Breast epithelium (tissue), 4 donors: ENCODE measurements at places on chromosomes 5 and 9.

DNA sequence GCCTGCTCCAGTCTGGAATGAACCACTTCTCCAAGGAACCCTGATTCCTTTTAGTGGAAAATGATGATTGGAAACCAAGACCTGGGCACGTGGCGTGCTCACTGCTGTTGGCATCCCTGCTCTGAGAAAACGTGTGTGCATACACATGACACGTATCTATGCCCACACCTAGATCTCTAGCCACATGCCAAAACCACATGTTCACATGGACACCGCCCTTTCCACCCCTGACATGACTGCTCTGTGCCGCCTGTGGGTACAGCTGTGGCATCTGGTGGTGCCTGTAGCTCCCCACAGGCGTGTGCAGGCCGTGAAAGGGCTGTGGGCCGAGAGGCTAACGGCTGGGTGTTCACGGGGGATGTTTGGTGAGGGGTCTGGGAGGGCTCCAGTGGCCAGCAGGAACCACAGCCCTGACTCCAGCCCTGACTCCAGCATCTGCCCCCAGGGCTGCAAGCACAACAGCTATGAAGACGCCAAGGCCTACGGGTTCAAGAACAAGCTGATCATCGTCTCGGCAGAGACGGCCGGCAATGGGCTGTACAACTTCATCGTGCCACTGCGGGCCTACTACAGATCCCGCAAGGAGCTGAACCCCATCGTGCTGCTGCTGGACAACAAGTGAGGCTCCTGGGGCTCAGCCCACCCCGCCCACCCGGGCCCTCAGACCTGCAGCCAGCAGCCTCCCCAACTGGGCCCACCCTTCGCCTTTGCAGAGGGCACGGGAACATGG, 75.1 kb downstream of the KCNT1 start:
- no peak for DNase-seq

DNA sequence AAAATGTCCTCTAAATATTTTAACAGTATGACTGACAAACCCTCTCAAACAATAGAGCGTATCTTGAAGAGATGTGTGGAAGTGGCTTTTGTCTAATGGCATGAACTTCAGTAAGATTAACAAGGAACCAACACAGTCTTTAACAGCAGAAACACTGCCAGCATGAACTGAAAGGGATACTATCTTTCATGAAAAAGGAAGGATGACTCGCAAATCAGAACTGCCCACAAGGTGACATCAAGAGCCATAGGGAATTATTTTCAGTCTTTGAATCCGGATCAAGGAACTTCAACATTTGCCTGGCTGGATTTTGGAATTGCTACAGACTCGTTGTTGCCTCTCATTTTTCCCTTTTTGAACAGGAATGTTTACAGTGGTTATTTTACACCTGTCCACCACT, 5.1 kb upstream of the HEXB start:
- no peak for DNase-seq

GRCh38 chr5:68148096-68148495, 67.5 kb upstream of the PIK3R1 start:
- no peak for DNase-seq

DNA sequence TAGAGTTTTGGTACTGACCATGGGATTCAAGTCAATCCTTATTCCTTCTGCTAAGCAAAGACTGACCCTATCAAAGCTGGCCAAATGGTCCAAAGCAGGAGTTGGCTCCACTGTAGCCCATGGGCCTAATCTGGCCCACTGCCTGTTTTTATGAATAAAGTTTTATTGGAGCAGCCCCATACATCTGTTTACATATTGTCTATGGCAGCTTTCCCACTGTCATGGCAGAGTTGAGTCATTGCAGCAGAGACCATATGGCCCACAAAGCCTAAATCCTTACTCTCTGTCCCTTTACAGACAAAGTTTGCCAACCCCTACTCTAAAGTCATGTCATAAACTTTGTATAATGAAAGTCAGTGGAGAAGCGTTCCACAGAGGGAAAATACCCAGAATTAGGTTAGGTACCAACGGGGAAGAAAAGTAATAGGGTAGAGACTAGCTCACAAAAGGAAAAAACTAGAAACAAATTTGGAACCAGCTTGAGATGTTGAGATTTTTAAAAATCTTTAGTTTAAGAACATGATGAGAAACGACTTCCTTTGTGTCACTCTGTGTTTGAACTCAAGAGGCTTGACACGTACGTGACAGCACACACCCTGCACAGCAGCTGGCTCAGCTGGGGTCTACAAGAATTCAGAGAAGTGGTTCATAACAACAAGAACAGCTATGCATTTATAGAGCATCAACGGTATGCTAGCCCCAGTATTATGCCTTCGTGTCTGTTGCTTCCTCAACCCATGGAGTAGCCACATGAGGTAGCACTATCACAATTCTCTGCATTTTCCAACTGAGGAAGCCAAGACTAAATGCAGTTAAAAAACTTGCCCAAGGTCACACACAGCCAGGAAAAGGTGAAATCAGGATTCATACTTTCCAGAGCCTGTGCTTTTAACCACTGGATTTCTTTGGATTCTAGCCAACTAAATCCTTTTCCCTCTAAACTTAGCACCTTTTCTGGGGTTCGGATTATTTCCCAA, 198.9 kb upstream of the WWC1 start:
- DNase-seq, result no peak

GRCh38 chr5:7436521-7436920, 40.6 kb downstream of the ADCY2 start:
- DNase-seq, result no peak

DNA sequence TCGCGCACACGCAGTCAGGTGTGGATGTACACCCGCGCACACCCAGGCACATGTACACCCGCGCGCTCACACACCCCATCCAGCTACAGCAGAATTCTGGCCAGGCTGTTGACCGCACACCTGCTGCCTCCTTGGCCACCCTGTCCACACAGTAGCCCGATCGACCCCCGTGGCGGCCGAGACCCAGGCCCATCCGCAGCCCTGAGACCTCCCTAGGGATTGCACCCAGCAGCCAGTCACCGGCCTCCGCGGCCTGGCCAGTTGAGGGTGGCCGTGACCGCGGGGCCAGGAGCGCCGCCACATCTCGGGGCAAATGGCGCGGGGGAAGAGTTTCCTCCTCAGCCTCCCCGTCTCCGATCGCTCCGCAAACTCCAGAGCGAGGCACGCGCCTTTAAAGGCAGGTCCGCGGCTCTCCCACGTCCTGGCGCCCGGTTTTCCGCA, 774 bp upstream of the ADAMTS16 start:
- no peak for DNase-seq

DNA sequence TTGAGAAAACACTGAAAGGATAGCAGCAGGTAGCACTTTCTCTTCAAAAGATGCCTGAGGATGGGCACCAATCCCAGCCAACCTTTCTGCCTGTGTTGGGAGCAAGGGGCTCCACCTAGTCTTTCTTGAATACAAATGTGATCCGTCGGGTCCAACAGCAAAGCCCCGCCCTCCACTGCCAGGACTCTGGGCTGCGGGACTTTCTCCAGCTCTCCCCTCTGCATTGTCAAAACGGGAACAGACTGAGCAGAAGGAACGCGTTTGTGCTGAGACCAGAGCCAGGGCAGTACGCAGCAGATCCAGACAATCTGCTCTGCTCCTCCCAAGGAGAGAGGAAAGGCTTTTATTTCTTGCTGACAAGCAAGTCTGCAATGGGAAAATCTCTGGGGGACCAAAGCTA, 139.7 kb downstream of the SEC61B start:
- no peak for DNase-seq

GRCh38 chr5:82100303-82101077, 128.7 kb downstream of the ATG10 start:
- no peak for DNase-seq

DNA sequence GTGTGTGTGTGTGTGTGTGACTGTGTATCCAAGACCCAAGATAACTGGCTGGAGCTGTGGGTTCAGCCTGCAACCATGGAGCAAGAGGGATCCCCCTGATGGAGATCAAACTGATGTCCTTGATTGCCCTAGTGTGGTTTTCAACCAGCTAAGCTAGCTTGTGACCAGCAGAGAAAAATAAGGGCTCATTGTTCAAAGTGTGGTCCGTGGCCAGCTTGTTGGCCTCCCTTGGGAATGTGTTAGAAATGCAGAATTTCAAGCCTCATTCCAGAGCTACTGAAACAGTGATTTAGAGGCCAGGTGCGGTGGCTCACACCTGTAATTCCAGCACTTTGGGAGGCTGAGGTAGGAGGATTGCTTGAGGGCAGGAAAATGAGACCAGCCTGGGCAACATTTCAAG, 79.9 kb downstream of the ACER2 start:
- no peak for DNase-seq

GRCh38 chr5:156043351-156043750, 283.6 kb upstream of the SGCD start:
- no peak for DNase-seq

DNA sequence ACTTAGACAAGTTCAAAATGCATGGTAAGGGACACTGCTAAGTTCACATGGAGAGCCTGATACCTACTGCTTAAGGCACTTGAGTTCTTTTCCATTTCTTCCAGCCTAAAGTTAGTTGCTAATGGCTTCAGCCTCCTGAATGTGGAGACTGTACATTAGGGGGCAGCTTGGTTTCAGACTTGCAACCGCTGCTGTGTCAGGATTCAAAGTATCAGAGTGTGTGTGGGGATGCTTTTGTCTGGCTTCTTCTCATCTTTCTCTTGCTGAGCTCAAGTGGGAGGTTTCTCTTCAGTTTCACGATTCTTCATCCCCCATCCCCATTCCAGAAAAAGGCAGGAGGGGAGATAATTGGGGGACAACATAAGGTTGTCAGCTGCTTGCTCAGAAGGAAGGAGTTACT, 49.4 kb downstream of the ATP10B start:
- no peak for DNase-seq

DNA sequence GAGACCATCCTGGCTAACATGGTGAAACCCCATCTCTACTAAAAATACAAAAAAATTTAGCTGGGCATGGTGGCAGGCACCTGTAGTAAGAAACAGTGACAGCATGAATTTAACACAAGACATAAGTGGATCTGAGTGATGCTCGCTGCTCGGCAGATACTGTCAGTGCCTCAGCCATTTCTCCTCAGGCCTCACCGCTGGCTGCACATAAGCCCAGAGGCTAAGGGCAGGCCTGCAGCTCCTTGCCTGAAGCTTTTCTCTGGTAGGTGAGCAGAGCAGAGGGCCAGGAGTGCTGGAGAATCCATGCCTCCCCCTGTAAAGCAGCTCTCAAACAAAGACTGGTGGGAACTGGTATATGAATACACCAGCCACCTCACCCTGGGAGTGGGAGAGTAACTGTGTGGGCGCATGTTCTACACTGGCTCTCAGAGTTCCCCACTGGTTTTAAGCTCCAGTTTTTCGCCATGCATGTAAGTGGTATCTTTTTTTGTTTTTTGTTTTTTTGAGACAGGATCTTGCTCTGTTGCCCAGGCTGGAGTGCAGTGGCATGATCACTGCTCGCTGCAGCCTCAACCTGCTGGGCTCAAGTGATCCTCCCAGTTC, 10.3 kb upstream of the CD72 start:
- no peak for DNase-seq

GRCh38 chr5:72440207-72440638, 67.0 kb downstream of the ZNF366 start:
- DNase-seq, result no peak

DNA sequence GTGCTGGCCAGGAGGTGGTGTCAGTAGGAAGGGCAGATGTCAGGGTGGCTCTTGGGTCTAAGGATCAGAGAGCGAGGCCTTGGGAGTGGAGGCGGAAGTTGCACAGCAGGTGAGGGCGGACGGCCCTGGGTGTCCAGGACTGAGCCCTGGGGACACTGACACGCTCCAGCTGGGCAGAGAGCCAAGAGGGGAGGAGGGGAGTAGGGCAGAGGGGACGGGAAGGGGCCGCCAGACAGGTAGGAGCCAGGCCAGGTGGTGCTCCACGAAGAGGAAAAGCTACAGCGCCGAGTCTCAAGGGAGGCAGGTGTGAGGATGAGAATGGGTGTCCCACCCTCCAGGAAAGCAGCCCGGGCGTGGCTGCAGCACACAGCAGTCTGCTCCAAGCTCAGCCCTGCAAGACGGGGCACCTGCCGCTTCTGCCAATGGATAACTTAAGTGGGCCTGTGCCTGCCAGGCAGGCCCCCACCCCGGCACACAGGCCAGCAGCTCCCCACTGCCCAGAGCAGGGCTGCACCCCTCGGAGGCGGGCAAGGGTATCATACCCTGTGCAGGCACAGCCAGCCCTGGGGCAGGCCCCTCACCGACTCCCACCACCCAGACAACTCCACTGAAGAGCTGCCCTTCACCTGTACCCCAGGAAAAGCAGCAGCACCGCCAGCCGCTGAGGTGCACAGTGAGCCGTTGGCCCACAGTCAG, 4.9 kb downstream of the TPRN start:
- DNase-seq, result no peak

DNA sequence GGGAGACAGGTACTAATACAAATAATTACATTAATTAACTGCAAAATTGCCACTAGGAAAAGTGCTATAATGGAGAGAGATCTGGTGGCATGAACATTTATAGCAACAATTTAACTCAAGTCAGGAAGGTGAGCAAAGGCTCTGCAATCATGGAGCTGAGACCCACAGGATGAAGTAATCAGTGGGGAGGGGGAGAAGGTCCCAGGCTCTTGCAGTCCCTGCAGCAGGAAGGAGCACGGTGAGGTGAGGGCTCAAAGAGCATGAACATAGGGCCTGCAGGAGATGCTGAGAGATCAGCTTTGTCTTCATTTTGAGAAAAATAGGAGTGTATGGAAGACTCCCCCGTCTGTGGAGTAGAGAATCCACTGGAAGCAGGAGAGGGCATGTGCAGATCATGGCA, 6.5 kb downstream of the PTPN3 start:
- no peak for DNase-seq

DNA sequence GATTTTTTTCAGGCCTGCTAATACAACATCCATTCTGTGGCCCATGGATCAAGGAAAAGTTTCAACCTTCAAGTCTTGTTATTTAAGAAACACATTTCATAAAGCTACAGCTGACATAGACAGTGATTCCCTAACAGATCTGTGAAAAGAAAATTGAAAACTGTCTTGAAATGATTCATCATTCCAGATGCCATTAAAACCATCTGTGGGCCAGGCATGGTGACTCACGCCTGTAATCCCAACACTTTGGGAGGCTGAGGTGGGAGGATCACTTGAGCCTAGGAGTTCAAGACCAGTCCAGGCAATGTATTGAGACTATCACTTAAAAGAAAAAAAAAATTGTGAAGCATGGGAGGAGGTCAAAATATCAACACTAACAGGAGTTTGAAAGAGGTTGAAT, 6.0 kb downstream of the RAPGEF6 start:
- DNase-seq, result no peak

GRCh38 chr9:109319017-109319625, 1.7 kb downstream of the EPB41L4B start:
- DNase-seq, result no peak
